Stimulated activated CD8-positive, alpha-beta memory T cell treated with anti-CD3 and anti-CD28 coated beads, Interleukin-7, amount 100 ng/mL, for 1 hour (primary cell): ENCODE measurements at places on chromosomes 2 and 18.

DNA sequence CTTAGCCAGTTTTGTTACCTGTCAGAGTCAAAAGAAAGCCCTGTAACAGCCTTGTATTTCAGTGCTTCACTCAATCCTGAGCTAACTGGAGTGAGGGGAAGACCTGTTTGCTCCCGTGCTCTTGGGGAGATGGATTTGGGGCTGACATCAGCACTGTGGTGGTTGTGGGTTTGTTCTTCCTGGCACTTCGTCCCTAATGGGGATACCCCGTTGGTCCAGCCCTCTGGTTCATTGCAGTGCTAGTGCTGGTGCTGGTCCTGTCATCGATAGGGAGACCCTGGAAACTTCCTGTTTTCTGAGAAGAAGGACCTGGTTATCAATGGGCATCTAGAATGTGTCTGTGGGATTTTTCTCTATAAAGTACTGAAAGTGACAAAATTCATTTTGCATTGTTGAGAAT is 205.4 kb downstream of the ZNF407 start:
- no peak for DNase-seq

DNA sequence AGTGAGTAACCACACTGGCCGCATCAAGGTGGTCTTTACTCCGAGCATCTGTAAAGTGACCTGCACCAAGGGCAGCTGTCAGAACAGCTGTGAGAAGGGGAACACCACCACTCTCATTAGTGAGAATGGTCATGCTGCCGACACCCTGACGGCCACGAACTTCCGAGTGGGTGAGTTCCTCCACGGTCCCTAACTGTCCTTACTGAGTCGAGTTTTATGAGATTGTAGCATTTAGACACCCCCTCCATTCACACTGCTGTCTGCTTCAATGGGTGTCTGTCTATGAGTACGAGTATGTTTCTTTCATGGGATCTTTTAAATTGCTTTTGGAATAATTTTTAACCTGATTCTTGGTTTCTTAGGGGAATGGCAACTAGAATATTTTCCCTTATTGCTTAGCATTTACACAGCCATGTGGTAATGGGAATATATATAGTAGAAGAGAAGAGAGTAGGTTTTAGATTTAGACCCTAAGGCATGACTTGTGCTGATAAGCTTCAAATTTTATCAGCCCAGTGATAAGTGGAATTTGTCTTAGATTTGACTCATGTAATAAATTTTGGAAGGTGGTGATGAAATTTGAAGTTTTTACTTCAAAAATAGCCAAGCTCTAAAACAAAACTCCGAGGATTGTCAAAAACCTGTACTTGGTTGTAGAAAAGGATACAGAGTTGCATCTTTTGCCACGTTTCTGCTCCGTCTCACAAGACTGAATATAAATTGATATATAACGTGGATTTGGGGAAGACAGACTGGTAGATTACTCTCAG is 188.2 kb downstream of the LTBP1 start:
- no peak for DNase-seq

GRCh38 chr2:120037995-120038541 is 25.2 kb downstream of the EPB41L5 start:
- no peak for DNase-seq

DNA sequence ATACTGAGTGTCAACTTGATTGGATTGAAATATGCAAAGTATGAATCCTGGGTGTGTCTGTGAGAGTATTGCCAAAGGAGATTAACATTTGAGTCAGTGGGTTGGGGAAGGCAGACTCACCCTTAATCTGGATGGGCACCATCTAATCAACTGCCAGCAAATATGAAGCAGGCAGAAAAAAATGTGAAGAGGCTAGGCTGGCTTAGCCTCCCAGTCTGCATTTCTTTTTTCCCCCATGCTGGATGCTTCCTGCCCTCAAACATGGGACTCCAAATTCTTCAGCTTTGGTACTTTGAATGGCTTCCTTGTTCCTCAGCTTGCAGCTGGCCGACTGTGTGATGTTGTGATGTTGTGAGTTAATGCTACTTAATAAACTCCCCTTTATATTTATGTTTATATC is 577.4 kb downstream of the CPS1 start:
- no peak for DNase-seq

DNA sequence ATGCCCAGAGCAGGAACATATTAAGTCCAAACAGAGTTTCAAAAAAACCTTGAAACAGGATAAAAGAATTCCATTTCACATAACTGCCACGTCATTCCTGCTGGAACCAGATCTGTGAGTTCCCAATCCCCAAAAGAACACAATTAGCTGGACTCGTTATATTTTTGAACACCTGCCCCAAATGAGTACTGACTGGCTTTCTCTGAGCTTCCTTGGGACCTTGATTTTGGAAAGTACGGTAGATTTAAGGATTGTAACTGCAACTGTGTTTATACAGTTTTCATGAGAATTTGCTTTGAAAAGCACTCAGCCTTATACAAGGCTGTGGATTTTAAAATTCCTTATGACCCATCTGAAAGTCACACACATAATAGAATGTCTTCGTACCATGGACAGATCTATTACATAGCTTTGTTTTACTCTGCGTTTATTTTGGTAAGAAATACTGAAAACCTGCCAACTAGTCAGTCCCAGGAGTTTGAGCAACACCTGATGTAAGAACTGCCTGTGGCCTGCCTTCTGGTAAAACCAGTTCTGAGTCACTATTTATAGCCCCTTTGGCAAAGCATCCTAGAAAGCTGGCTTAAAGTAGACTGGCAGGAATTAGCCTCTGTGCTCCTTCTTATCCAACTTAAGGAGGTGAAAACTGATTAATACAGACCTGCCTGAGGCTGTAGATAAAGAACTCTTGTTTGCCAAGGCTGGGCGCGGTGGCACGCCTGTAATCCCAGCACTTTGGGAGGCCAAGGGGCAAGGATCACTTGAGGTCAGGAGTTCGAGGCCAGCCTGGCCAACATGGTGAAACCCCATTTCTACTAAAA is 48.1 kb downstream of the MERTK start:
- no peak for DNase-seq

GRCh38 chr18:69175681-69176080 is 225.0 kb upstream of the DOK6 start:
- DNase-seq = no peak

- no peak for DNase-seq
Observed at GRCh38 chr2:159902722-159903121, 104.7 kb upstream of the CD302 start.

DNA sequence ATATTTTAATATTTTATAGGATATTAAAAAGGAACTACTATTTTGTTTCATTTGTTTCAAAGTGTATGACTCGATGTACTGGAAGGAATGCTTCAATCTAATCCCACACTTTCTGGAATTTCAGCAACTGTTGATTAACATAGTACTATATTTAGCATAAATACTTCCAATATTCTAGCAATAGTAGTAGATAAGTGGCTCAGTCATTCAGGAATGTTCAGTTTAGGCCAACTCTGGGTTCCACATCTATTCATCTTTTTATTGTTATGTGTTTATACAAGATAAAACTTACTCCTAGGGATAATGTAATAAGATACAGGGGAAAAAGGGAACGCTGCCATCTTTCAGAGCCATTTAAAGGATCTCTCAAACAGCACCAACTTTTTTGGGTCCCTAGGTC is 22.3 kb upstream of the ORC2 start:
- DNase-seq = no peak

DNA sequence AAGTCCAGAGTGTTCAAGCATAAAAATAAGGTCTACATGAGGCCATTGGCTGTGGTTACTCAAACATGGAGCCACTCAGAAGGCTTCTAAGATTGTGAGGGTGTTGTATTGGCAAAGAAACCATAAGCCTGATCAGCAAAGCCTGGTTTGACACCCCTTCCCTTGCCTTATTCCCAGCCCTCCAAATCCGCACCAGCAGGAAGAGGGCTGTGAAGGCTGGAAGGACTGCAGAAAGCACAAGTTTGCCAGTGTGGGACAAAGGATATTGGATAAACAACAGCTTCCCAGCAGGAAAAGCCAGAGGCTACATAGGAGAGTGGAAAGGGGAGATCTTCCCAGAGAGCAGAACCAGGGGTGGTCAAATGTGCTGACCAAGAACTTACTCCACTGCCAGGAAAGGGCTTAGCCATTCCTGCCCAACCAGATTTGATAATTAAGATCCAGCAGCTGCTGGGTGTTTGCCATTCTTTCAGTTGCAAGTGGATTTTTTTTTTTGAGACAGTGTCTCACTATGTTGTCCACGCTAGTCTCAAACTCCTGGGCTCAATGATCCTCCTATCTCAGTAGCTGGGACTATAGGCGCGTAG is 1.5 kb upstream of the PRKAG3 start:
- no peak for DNase-seq

DNA sequence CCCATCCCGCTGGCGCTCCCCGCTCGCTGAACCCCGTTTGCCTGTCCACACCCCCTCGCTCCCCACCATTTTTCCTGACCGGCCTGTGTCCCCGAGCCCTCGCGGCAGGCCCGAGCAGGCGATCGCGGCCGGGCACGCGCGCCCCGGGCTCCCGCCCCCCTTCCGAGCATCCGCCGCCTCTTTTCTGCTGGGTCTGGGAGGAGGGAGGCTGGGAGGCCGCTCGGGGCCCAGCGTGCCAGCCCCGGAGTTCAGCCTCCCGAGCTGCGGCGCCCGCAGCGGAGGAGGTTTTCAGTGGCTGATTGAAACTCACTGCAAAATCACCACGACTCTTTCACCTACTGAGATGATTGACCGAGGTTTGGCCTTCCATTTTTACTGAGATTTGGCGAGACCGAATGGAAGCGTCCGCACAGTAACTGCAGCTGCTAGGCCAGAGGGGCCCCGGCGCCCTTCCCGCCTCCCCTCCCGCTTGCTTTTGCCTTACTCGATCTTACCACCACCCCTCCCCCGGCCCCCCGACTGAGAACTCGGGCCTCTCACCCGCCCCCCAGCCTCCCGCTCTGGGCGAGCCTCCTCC is 4.8 kb downstream of the SOX11 start:
- no peak for DNase-seq

DNA sequence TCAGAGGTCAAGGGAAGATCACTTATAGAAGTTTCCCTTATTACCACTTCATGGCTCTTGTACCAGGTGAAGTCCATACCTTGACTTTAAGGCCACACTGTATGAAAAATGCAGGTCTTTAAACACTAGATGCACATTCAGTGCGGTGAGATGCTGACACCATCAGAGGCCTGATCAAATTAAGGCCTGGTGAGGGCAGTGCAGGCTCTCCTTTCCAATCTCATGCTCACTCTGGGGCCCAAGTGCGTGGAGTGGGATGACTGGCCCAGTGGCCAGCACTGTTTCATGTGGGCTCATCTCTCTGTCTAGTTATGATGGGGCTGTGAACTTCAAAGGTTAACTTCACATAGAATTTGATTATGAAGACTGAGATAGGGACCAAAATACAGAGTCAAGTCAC is 281.1 kb downstream of the SLC4A3 start:
- no peak for DNase-seq

DNA sequence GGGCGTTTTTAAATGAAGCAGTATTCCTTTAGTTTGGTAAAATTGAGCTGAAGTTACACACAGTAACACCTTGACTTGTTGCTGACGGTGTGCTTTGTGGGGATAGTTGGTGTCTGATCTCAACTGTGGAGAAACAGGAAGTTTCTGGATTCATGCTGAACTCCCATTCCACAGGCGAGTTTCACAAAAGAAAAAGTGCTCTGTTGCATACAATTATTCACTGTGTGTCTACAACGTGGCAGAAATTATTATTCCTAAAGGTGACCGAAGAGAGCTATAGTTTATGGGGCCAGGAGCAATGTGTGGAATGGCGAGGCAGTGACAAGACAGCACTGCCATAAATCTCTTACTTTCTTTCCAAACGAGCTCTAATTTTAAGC is 463 bp upstream of the CABYR start:
- DNase-seq = no peak

- DNase-seq = no peak
Observed at GRCh38 chr2:202154613-202155012, 81.6 kb downstream of the KIAA2012 start.

DNA sequence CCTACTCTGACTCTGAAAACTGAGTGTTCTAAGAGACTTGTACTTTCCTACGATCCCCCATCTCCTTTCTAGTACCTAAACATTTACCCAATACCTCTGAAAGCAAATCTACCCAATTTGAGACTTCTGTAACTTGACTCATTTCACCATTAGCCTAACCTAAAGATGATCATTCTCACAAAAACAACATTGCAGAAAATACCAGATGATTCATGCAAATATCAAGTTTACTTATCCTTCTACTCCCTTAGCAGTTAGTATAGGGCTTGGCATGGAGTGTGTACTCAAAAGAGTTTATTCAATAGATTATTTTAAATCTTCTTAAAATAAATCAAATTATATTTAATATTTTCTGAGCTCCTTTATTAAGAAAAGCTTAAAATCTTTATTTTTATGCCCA is 89.6 kb downstream of the NR4A2 start:
- DNase-seq = no peak

DNA sequence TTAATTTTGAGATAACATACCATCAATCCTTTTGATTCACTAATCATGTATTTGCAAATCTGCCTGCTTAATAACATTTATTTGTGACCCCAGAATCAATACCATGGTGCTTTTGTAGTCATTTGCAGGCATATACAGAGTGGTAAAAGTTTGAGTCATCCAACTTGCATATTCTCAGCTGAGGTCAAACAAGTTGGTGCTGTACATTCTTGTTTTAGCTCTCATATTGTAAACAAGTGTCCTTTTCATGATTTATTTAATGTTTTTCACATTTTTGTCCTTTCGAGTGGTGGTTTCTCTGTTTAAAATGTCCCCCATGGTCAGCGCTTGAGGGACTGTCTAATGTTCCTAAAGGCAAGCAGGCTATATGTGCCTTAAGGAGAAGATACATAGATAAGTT is 17.5 kb downstream of the RAB27B start:
- no peak for DNase-seq

GRCh38 chr18:77004555-77005380 is 127.8 kb downstream of the MBP start:
- DNase-seq = no peak

GRCh38 chr2:222295368-222296062 is 3.3 kb downstream of the PAX3 start:
- no peak for DNase-seq

DNA sequence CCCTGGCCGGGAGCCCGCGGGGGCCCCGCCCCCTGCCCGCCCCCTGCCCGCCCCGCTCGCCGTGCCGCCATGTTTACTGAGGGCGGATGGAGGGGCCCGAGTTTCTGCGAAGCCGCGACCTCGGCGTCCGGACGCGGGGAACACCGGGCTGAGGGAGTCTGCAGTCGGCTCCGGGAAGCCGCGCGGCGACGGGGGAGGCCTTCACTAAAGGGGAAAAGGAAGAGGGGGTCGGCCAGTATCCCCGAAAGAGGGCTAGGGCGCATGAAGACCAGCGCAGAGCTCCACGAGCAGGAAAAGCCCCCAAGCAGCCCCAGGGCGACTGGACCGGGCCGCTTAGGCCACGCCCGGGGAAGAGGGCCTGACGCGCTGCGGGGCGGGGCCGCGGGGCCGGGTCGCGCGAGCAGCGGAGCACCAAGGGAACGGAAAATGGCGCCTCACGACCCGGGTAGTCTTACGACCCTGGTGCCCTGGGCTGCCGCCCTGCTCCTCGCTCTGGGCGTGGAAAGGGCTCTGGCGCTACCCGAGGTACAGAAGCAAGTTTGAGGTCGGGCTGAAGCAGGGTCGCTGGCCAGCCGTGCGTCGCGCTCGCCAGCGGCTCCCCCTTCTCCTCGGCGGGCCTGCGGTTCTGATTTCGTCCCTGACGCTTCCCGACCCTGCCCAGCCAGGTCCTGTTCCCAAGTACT is at the start of the genes ATRAID and SLC5A6:
Gene ATRAID (plus strand): TSS at position 99 of the 683 bp plus-strand sequence. CDS start 328 bp downstream, at position 427.
Gene SLC5A6 (minus strand): TSS at position 326 of the 683 bp plus-strand sequence. CDS start 4,618 bp downstream, outside the sequence.
- peak; percentile 73 for DNase-seq

- DNase-seq = no peak
Observed at GRCh38 chr2:126822115-126822514, 76.6 kb upstream of the TEX51 start.
